ENCODE measurements at places on chromosomes 5 and 9. TPM values are rescaled to one million over a fixed set of nuclear protein-coding genes. Genes with fewer than 3 reads are reported as not detected.

DNA sequence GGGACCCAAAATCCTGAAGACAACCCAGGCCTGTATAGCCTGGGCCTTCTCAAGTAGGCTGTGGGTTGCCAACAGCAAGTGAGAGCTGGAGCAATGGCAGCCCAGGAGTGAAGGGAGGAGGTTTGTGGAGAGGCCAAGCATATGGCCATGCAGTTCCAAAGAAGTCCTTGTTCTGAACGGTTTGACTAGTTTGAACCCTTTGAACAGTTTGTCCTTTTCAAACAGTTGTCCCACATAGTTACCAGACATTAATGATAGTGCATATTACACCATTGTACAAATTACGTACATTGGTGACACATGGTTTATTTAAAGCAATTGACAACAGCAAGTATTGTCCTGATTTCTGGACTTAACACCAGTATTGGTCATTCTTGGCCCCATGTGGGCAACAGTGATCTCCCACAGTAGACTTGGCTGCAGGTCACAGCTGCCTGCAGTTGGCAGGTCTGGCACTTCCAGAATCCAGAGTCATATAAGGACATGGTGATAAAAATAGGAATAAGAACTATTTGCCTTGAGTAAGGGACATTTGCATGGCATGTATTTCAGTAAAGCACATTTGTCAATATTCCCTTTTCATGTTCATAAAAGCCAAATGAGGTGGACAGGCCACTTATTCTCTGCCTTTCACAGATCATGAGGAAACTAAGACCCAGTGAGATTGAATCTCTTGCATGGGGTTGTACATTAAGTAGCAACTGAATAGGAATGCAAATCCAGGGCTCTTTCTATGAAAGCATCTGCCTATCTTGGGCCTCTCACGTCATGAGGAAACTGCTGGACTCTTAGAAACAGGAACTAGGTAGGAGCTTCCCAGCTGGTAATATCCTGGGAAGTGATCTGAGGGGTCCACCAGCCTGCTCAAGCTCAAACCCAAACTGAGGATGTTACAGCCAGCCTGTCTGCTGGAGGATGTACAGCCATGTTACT, 30.3 kb downstream of the SLC25A48 start:
- no peak for DNase-seq

DNA sequence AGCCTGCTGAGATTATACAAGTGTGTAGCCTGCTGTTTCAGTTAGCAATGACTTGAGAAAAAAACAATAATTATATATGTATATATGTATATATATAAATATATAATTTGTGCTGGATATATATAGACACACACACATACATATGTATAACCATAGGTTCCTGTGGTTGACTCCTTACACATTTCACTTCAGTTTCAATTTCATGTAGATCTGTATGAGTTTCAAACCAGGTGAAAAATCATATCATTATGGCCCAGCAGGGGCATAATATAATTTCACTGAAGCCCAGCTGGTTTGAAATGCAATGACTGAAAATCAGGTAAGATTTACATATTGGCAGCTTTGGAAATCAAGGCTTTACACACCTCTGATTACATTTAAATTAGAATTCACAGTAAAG, 690.4 kb upstream of the CDH18 start:
- no peak for DNase-seq

GRCh38 chr5:119340597-119341218, 15.1 kb upstream of the TNFAIP8 start:
- peak; percentile 96 for DNase-seq

DNA sequence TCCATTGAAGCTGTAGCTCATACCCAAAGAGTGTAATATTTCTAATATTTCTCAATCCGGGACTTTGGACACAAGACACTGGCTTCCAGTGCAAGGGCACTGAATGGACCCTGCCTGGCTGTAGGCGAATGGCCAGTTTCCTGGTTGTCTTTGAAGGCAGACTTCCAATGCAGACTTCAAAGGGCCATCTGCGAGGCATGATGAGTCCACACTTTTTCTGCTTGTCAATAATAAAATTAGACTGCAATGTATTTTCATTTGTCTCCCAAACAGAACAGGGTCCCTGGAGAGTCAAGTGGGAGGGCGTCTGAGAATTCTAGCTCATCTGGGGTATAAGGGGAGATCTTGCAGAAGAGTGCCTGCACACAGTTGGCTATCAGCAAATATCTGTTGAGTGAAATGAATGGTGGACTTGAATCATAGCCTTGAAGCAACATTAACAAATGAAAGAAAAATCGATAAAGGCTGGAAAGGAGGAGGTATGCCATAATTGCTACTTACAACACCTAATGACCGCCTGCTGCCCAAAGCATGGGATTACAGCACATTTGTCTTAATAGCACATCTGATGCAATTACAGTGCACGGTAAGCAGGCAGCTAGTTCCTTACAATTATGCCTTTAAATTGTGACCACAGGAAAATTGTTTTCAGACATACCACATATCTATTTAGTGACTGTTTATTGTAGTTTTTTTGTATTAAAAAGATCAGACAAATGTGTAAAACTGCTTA, 137.5 kb downstream of the ARHGEF28 start:
- no peak for DNase-seq

GRCh38 chr5:12477554-12477953, 573.3 kb upstream of the CTNND2 start:
- no peak for DNase-seq

- no peak for DNase-seq
Measured at GRCh38 chr9:110809038-110809595, 140.5 kb downstream of the MUSK start.

GRCh38 chr5:160434022-160434531, 12.4 kb downstream of the PTTG1 start:
- peak; percentile 71 for DNase-seq

DNA sequence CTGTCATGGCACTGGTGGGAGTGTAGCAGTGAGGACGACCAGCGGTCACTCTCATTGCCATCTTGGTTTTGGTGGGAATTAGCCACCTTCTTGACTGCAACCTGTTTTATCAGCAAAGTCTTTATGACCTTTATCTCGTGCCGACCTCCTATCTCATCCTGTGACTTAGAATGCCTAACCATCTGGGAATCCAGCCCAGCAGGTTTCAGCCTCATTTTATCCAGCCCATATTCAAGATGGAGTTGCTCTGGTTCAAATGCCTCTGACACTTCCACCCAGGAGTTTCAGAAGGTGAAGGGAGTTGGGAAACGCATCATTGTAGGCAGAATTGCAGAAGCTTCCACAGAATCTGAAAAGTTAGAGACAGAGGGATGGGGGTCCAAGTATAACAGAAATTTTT, 35.4 kb downstream of the SHC3 start:
- no peak for DNase-seq

GRCh38 chr5:175842951-175843793, 28.2 kb upstream of the CPLX2 start:
- no peak for DNase-seq

DNA sequence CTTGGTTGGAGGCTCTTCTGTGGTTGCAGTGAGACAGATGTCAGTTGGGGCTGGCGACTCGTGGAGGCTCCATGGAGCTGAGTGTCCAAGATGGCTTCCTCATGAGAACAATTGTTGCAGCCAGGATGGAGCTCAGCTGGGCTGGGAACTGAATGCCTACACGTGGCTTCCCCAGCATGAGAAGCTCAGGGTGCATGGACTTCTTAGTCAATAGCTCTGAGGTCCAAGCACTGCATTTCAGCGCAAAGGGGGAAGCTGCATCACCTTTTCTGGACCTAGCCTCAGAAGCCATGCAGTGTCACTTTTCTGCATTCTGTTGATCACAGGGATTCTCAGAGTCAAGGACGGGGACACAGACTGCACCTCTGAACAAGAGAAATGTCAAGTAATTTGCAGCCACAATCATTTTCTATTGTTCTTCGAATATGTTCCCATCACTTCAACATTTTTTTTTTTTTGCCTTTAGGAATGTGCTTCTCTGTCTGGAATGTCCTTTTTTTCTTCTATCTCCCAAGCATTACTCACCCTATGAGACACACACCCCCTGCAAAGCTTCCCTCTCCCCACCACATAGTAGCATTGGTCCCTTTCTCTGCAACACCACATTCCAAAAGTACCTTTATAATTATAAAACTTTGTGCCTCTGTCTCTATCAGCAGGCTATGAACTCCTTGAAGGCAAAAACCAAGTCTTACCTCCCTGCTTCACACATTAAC, 57.5 kb upstream of the STK32A start:
- no peak for DNase-seq

GRCh38 chr9:70111042-70111602, 67.5 kb downstream of the MAMDC2 start:
- peak; percentile 65 for DNase-seq

TMEM232 gene
- 1.7 TPM for total RNA-seq

GRM6 gene
- not detected for total RNA-seq

MED7 gene
- 19.6 TPM for total RNA-seq

PHAX gene
- total RNA-seq: 128 TPM

Measured in OCI-LY7 (cell line).